ENCODE measurements at places on chromosomes 4 and X.

DNA sequence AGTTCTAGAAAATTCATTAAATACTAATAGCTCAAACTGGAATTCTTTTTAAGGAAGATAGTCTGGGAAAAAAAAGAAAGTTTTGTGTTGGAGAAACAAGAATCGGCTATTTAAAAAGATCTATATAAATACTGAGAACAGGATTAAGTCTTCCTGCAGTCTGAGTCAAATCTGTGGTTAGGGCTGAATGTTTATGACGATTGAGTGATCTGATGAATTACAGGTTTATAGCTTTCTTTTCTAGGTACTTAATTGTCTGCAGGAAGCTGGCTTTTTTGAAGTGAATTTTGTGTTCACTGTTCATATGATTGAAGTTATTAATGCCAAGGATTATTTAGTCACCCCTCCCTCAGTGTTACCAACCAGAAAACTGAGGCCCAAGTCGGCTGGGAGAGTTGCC is 42.2 kb downstream of the TLL1 start:
- no peak for DNase-seq

DNA sequence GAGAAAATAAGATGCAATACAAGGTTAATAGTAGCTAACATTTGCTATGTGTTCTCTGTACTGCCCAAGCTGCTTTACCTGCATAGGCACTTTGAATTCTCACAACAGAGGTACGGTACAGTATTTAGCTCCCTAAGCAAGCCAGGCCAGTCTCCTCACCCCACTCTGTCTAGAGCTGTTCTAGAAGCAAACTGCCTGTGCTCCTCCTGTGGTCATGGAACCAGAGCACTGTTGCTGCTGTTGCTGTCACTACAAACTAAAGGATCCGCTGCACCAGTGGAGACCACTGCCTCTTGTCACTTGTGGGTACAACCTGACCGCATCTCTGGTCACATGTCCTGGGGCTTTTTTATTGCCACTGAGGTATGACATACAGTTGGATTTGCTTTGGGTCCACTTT is 19.6 kb downstream of the ZNF330 start:
- DNase-seq = no peak

DNA sequence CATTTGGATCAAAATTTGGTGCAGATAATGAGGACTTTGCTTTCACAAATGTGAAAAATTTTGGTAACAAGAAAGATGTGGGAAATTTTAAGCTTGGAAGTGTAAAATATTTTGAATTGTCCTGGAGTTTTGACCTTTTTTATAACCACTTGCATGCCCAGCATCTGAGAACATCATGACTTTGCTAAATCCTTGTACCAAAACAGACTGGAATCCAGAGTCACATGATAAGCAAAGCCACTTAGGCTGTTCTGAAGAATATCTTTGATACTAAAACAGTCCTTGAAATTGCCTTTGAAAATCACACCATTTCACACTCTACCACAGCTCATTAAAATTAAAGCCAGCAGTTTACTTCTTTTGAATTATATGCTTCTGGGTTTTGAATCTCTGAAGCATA is 2.5 kb upstream of the PPM1K start:
- DNase-seq = no peak

DNA sequence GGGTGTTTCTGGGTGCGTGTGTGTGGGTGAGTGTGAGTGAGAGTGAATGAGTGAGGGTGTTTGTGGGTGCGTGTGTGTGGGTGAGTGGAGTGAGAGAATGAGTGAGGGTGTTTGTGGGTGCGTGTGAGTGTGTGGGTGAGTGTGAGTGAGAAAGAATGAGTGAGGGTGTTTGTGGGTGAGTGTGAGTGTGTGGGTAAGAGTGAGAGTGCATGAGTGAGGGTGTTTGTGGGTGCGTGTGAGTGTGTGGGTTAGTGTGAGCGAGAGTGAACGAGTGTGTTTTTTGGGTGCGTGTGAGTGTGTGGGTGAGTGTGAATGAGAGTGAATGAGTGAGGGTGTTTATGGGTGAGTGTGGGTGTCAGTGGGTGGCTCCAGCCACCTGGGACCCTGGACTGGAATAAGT is 1676.1 kb upstream of the TENM3 start:
- DNase-seq = no peak

- no peak for DNase-seq
These were observed 118.8 kb upstream of the PCDH18 start for GRCh38 chr4:137651128-137651527.

GRCh38 chr4:42284030-42284429 is 113.3 kb upstream of the SHISA3 start:
- DNase-seq = no peak

- DNase-seq = no peak
These were observed 65.2 kb upstream of the TMEM33 start for GRCh38 chr4:41870035-41870434.

DNA sequence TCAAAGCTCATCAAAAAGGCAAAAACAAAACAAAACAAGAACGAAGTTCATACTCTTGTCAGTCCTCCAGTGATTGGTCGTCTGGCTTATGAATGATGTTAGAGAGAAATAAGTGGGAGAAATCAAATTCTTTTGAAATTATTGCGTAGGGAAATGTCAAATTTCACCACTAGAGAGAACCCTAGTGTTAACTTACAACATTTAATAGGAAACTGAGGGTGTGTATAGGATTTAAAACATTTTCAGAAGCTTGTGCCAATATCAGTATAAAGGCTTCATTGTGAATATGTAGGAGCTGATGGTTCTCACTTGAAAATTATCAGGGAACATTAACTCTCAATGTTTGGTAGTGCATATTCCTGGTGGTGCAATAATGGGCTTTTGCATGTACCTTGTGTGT is 17.4 kb downstream of the ADH6 start:
- DNase-seq = no peak

GRCh38 chr4:113278324-113278934 is 229.0 kb downstream of the ANK2 start:
- peak; percentile 79 for DNase-seq

DNA sequence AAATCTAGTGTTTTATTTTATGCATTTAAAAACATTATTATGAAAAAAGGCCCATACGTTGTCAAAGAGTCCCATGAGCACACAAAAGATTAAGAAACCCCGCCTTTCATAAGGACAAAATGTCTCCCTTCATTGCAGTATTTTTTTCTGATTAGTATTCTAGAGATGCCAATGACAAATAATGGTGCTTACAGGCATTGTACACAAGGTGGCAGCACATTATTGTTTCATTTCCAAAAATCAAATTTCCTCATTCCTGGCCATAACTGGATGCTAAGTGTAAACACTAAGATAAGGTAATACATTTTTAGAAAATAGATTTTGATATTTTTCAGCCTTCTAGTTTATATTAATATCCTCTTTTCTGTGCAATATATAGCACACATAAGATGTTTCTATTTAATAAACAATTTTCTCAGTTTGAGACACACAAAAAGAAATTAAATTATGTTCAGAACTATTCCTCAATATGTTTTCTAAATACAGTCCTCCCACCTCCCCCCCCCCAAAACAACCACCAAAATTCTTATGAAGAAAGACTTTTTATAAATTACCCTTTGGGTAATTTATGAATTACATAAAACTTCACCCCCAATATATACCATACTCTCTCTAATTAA is 47.7 kb downstream of the TIGD2 start:
- no peak for DNase-seq

GRCh38 chr4:66273110-66273509 is 602.8 kb upstream of the EPHA5 start:
- DNase-seq = no peak

GRCh38 chrX:78452356-78452755 is 124.9 kb upstream of the CYSLTR1 start:
- DNase-seq = no peak

DNA sequence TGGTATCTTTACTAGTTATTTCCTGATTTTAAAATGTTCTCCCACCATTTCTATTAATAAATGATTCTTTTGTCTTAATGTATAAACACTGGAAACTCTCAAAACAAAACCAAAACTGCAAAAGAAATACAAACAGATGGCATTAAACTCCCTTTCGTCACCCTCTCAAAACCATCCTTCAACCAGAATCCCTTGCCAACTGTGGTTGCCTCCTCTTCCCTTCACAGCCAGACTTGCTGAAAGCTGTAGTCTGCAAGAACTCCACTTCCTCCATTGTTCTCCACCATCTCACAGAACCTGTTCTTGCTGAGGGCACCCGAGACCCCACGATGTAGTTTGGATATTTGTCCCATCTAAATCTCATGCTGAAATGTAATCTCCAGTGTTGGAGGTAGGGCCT is 96.5 kb downstream of the WWC2 start:
- no peak for DNase-seq

- DNase-seq = no peak
These were observed 151.3 kb downstream of the DCLK2 start for GRCh38 chr4:150229520-150229919.

GRCh38 chr4:87239821-87240220 is 19.4 kb upstream of the KLHL8 start:
- DNase-seq = no peak

DNA sequence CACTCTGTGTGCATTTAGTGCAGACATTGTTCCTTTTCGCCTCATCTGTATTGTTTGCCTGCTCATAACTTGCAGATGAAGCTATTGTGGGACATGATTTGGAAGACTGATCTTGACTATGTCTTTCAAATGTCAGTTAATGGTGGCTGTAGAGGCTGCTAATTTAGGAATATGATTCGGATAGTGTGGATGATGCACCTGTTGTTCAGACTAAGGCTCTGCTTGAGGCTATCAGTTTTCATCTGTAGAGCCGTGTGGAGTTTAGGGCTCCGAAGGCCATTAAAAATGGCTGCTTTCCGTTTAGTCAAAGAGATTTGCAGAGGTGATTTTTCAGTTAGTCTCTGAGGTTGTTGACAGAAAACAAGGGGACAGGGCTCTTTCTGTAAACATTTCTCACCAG is 102.0 kb downstream of the GBA3 start:
- no peak for DNase-seq

- DNase-seq = no peak
These were observed 27.6 kb upstream of the C1QTNF7 start for GRCh38 chr4:15400226-15400625.

DNA sequence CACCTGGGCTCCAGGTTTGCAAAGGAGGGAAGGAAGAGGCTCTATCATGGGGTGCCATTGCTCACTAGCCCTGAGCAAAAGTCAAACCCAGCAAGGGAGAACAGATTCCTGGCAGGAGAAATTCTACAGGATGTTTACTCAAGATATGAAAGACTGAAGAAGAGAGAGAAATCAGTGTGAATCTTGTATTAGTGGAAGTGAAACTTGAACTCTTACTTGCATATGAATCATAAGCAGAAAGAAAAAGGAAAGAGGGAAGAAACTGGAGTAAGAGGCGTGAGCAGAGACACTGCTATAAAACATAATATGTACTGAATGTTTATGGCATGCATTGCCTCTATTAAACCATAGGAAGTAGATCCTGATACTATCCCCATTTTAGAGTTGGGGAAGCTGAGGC is 60.9 kb downstream of the C4orf46 start:
- DNase-seq = no peak

GRCh38 chr4:72076562-72076961 is 44.8 kb downstream of the NPFFR2 start:
- no peak for DNase-seq

DNA sequence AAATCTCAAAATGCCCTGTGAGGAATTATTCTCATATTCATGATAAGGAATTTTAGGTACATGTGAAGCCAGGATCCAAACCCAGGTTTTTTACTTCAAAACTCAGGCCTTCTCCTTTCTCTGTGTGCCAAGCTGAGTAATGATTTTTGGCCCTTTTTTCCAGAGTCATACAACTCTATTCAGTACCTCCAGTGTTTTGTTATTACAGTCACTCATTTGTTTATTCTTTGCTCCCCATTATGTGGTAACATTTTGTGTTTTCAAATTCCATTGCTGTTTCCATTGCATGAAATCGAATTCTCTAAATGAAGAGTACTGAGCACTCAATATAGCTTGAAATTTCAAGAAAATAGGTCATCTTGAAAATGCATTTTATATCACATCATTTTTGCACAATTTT is 315.4 kb downstream of the NR3C2 start:
- no peak for DNase-seq

- no peak for DNase-seq
These were observed 1.1 kb upstream of the USP38 start for GRCh38 chr4:143183513-143184216.

- no peak for DNase-seq
These were observed 129.8 kb downstream of the SORBS2 start for GRCh38 chr4:185682236-185682635.

DNA sequence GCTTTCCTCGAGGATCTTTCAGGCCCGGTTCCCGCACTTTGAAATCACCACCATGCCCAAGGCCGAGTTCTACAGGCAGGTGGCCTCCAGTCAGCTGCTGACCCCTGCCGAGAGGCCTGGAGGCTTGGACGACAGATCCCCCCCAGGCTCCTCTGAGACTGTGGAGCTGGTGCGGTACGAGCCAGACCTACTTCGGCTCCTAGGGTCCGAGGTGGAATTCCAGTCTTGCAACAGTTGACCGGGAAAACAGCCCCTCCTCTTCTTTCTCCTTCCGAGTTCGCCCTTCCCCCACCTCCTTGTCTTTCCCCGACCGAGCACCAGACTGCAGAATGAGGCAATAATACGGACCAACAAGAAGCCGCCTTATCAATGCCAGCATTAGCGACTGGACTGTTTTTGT is 54.4 kb downstream of the ELF4 start:
- no peak for DNase-seq

GRCh38 chr4:120921456-120922380 is 808 bp downstream of the PRDM5 start:
- DNase-seq = peak; percentile 2

GRCh38 chr4:141376769-141377168 is 156.1 kb downstream of the ZNF330 start:
- DNase-seq = no peak

DNA sequence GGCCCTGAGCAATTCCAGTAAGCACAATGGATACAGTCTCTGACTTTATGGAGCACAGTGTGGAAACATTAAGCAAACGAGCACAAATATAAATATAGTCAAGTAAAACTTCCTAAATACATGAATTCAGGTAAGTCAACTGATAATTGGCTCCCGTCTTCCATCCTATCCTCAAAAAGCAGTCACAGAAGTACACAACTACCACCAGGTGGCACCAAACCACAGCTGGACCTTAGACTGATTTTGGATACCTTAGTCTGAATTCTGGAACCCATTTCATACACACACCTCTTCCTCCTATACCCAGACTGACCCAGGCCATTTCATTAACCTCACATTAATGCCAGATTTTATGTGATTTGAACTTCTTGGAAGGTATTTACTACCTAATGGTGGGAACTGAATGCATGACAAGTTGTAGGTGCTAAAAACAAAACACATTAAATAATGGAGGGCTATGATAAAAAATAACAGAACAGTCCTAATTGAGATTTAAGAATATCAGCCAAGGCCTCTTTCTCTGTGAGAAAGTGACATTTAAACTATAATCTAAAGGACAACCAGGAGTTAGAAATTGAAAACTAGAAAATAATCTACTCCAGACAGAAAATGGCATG is 77.5 kb downstream of the ELF2 start:
- peak; percentile 71 for DNase-seq

DNA sequence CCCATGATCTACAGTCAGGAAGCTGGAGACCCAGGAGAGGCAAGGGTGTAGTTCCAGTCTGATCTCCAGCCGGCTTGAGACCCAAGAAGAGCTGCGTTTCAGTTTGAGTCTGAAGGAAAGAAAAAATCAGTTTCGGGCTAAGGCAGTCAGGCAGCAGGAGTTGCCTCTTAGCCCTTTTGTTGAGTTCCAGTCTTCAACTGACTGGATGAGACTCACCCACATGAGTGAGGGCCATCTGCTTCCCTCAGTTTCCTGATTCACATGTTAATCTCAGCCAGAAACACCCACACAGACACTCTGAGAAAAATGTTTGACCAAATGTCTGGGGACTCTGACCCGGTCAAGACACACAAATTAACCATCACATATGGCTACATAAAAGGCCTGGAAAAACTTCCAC is 73.6 kb upstream of the ELOVL6 start:
- DNase-seq = no peak

- DNase-seq = no peak
These were observed 504 bp downstream of the PRRG3 start for GRCh38 chrX:151695583-151696340.

All from NCI-H1436 (cell line).